ENCODE measurements at places on chromosomes 5 and 9.

DNA sequence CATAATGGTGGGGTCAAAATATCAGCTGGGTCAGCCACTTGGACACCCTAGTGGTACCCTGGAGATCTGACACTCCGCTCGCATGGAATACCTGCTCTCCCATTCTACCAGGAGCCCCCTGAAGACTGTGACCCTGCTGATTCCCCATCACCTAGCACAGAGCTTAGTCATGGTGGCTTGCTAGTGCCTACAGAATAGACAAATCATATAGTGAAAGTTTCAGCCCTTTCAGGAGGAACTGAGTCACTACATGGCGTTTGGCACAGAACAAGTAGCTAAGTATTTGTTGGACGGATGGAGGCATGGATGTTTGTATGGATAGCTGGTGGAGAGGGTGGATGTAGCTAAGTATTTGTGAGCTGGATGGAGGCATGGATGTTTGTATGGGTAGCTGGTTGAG is 65.3 kb downstream of the LMX1B start:
- DNase-seq: no peak

DNA sequence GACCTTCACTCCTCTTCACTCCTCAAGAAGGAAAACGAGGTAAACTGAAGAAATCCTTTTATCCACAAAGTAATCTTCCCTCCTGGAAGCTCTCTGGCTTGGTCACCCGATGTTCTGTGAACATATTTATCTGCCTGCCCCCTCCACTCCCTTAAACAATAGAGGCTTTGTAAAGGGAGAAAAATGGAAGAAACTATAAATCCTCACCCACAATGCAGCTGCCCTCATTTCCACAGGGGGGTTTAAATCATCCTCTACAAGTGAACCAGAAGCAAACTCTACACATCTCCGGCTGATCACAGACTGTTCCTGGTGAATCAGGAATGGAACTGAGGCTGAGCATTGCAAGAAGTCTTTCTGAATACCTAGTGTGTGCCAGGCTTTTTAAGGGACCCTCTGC is 7.2 kb downstream of the INSYN2B start:
- no peak for DNase-seq

GRCh38 chr9:82761027-82761426 is 301.9 kb downstream of the RASEF start:
- DNase-seq: no peak

GRCh38 chr9:86613943-86614342 is 259.7 kb upstream of the TUT7 start:
- DNase-seq: no peak

GRCh38 chr5:141692919-141693725 is 11.1 kb upstream of the ARAP3 start:
- no peak for DNase-seq

DNA sequence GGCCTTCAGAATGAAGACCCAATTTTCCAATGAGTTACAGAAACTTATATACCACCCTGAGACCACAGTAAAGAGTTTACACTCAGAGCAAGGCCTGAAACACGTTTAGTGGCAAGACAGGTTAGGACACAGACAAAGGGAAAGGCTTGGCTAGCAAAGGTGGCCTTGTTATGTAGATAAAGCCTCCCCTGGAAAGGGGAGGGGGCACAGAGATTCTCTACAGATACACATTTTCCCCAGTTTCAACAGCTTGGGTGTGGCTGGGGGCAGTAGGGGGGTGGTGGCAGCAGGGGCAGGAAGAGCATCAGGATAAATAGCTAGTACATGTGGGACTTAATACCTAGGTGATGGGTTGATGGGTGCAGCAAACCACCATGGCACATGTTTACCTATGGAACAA is 51.9 kb upstream of the PPP1R2B start:
- DNase-seq: no peak

DNA sequence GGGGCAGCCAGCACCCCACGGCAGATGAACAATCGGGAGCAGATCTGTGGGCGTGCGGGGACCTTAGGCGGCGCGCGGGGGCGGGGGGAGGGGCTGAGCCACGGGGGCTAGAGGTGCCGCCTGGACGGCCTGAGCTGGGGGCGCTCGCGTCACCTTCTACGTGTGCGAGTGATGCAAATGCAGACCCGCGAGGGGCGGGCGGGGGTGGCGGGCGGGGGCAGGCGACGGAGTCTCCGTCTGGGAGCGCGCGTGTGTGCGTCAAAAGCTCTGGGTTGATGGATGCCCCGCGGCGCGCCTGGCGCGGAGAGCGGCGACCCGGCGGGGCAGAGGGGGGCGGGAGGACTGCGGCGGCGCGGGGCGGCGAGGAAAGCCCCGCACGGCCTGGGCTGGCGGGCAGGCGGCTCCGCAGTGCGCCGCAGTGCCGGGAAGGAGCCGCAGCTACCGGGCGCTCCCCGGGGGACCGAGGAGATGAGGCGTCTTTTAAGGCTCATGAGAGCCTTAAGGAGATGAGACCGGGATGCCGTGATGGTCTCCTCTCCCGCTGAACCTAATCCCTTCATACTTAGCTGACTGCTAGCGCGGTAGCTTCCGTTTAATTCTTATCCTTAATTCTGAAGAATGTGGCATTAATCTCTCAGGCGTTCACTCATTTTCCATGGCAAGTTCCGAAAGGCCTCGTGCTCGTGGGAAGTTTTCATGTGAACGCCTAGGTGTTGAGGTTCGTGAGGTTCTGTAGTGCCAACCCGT is 1.5 kb downstream of the SV2C start:
- peak; percentile 2 for DNase-seq

Measured in germinal center (tissue), 1 donor.